ENCODE measurements at places on chromosomes 6 and 20.

- no peak for DNase-seq
Measured at GRCh38 chr6:75619230-75619899, 17.7 kb downstream of the SENP6 start.

DNA sequence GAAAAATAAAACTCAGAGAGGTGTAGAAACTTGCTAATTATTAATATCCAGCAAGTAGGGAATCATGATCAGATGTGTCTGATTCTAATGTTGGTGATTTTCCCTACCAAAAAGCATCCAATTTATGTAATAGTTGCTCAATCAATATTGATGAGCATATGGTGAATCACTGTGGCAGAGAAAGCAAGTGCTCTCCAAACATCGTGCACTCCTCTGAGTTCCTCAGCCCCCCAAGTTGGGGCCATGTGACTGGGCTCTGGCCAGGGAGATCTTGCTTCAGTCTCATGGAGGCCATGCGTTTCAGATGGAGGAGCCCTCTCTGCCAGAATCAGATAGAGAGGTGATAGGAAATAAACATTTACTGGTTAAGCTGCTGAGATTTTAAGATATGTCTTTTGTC is 133.2 kb upstream of the LY86 start:
- DNase-seq: no peak

DNA sequence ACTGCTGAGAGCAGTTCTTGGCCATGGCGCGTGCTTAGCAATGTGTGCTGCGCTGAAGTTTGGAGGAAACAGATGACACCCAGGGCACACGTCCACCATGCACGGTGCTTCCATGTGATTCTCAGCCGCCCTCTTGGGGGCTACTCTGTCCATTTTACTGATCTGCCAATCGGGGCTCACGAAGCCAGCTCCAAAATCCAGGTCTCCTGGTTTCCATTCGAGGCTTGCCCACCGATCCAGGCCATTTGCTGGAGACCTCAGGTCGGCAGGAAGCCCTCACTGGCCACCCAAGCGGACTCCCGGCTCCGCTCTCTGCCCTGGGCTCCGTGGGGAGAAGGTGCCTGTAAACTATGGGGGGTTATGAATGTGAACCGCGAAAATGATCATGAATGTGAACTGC is 11.7 kb upstream of the FRMD1 start:
- no peak for DNase-seq

DNA sequence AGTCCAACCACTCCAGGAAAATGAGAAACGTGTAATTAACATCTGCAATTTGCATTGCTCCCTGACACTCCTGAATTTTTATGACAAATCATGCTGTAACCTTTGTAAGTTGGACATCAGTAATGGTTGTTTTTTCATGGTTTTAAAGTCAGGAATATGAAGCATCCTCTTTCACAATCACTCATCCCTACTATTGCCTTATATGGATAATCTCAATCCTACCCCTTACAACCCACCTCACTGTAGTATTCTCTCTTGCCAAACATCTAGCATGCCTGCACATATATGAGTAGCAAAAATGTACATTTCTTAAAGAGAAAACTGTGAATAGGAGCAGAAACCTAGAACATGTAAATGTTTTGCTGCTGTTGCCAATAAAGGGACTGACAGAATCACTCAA is 729.5 kb downstream of the KIF16B start:
- DNase-seq: no peak

- no peak for DNase-seq
Measured at GRCh38 chr6:10407674-10408054, 7.2 kb downstream of the TFAP2A start.

DNA sequence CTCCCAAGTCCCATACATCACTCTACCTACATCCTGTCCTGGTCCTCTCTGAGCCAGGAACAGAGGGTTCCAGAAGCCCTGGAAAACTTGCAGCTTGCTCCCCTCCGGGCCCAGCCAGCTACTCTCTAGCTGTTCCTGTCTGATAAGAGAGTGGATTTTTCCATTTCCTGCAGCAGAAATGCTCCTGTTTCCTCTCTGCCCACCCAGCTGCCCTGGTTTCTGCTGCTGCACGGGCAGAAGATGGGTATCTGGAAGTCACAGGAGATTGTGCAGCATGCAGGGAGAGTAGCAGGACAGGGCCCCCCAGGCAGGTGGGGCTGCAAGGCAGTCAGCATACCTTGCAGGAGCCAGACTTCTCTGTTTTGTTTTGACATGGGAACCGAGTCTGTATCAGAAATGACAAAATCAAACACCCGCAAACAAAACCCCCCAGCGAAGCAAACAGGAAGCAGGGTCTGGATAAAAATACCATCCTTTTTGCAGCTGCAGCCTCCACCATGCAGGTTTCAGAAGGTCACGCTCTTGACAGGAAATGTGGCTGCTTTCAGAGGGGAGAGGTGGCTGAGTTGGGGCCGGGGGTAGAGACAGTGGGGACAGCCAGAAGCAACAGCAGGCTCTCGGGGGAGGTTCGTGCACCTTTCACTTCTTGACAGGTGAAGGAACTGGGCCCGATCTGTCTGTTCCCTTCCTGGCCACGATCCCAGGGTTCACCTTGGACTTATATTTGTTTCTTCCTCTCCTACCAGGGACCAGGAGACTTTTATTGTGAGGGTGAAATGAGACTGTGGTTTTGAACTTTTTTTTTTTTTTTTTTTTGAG is 50.8 kb upstream of the FAM83D start:
- no peak for DNase-seq

- no peak for DNase-seq
Measured at GRCh38 chr6:16392010-16392409, 153.6 kb downstream of the GMPR start.

Data from AG20443 (cell line).